ENCODE measurements at places on chromosomes 7 and 10. TPM values are rescaled to one million over a fixed set of nuclear protein-coding genes. Genes with fewer than 3 reads are reported as not detected.

- no peak overlapping the region for H3K27ac ChIP-seq
- H3K4me1 ChIP-seq, result peaks cover 11% of the 10 kb centered on the region
- H3K36me3 ChIP-seq, result no peaks in the 10 kb centered on the region
These were observed 12.7 kb upstream of the AKR1B10 start for GRCh38 chr7:134514663-134515062.

DNA sequence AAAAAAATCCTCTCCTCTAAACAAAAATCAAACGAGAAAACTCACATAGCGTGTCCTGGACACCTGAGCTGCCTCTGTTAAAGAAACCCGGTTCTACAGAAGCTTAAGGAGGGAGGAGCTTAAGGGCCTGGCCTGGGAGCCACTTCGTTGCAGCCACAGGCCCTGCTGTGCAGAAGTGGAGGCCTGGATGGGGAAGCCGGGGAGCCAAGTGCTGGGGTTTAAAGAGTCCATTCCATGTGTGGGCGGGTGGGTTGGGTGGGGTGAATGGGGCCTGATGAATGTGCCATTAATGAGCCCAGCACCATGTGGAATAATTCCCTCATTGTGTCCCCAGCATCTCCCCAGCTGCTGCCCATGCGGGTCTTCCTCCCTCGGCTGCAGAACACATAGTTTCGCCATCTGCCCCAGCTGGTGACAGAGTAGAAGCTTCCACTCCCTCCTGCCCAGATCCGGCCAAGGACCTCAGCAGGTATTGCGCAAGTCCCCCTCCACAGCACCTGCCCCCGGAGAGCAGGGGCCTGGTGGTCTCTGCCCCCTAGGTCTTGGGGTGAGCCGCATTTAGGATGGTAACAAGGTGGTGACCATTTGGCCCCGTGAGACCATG, 127.8 kb upstream of the BTBD16 start:
- peaks cover 15% of the 10 kb centered on the region for H3K4me1 ChIP-seq
- H3K27me3 ChIP-seq, result no peaks in the 10 kb centered on the region
- H3K27ac ChIP-seq, result no peak overlapping the region

GRCh38 chr7:123669485-123669884, 13.8 kb downstream of the LMOD2 start:
- no peaks in the 10 kb centered on the region for H3K4me1 ChIP-seq
- H3K27ac ChIP-seq, result no peak overlapping the region
- no peaks in the 10 kb centered on the region for H3K27me3 ChIP-seq
- H3K36me3 ChIP-seq, result no peaks in the 10 kb centered on the region

The CDHR3 gene
- 7.5 TPM for total RNA-seq

The TAS2R41 gene
- total RNA-seq, result 0.55 TPM

DNA sequence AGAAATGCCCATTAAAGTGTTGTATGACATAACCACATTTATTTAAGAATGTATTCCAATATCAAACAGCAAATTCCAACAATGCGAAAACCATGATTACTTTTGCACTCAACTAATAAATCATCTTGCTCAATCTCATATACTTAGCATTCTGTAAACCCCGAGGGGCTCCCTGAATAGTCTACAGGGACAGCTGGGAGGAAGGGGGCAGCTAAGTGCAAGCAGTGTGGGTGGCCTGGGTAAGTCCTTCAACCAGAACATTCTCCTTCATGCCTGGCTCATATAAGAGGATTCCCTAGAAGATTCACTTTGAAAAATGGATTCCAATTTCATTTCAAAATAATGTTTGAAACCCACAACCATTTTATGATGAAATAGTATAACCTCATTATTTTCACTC, 355.5 kb downstream of the CDC14C start:
- H3K36me3 ChIP-seq, result no peaks in the 10 kb centered on the region
- no peak overlapping the region for H3K27ac ChIP-seq
- H3K27me3 ChIP-seq, result no peaks in the 10 kb centered on the region
- H3K4me3 ChIP-seq, result no peak overlapping the region
- DNase-seq, result no peak
